ENCODE measurements at places on chromosomes 3 and 15.

DNA sequence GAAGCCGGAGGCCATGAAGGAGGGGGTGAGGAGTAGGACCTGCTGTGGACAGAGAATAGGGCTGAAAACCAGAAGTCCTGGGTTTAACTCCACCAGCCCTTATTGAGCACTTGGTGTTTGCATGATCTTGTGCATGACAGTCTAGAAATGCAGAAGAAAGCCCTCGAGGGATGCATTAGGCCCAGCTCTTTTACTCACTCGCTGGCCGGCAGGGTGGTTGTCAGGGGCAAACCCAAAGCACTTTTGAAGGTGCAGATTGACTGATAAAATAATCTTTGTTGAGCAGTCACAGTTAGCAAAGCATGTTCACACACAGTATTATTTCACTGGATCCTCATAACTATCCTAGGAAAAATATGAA is 55.3 kb downstream of the CORO2B start:
- no peak for DNase-seq

- DNase-seq: no peak
Observed at GRCh38 chr15:83324799-83325198, 40.3 kb upstream of the BNC1 start.

- DNase-seq: no peak
Observed at GRCh38 chr3:105093371-105094252, 273.1 kb upstream of the ALCAM start.

DNA sequence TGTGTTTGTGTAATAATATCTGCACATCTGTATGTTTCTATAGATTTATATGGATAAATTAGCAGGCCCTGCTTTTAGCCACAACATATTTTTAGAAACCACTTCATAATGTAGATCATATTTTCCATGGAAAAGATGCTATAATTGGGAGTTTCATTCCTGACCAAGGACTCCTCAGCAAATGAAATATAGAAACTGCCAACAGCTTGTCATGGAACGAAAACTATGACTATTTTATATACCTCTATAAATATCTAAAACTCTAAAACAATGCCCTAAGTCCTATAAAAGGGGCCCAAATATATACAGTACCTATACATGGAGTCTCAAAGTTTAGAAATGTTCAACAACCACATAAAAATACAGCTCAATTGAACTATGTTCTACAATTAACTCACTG is 27.9 kb downstream of the EID1 start:
- DNase-seq: no peak

DNA sequence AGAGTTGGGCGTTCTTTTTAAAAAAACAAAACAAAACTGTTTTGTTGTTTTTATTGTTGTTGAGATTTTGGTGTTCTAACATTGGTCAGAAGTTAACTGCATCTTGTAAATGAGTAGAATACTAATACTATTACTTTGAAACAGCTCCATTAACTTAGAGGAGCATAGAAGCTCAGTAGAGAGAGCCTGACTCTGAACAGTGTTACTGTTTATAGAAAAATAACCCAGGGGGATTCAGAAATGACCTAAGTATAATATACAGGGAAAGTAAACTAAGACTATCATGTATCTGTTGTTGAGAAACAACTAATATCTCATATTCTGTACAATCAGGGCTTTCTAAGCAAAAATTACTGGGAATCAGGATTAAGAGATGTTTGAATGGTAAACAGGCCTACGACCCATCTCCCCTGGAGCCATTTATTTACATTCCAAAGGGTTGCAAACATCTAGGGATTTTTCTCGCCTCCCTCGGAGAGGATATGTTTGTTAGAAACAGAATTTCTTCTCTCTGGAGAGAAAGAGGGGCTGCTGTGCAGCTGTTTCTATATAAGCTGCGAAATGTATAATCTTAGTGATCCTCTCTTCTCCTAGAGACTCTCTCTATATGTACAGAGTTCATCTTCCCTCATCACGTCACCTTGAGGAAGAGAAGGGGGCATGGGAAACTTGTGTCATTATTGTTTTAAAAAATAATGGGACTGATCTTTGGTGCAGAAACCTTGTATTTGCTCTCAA is 827.5 kb upstream of the DPPA4 start:
- DNase-seq: no peak

- DNase-seq: no peak
Observed at GRCh38 chr3:52865994-52866393, 31.2 kb upstream of the MUSTN1 start.
